ENCODE measurements at places on chromosomes 5 and 9.

DNA sequence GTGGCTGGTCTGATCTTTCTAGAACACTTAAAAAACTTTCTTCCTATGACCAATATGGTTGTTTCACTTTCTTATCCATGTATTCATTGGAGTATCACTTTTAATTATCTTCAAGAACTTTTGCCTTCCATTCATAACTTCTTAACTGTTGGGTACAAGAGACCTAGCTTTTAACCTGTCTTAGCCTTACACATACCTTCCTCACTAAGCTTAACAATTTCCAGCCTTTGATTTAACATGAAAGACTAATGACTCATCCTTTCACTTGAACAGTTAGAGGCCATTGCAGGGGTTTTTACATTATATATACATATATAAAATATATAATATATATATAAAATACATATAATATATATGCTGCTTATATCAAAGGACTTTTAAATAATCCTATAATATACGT, 57.9 kb downstream of the ABHD17B start:
- DNase-seq, result no peak

DNA sequence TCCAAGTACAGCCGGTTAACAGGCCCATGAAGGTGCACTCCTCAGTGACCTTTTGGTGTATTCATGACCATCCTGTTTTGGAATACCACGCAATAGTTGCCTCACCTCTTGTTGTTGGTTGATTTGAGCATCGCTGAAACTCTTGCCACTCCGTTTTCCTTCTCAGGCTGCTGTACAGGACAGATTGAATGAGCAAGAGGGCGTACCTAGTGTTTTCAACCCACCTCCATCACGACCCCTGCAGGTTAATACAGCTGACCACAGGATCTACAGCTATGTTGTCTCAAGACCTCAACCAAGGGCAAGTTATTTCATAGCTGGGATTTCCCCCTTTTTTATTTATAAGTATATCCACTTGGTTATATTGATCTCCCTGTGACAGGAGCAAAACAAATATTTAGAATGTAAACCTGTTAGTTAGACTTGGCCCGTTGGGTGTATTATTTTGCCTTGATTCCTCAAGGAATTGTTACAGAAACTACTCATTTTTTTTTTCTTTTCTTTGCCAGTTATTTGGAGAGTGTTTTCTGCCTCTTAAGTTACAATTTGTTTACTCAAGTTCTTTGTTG, 38.1 kb downstream of the FAF2 start:
- no peak for DNase-seq

DNA sequence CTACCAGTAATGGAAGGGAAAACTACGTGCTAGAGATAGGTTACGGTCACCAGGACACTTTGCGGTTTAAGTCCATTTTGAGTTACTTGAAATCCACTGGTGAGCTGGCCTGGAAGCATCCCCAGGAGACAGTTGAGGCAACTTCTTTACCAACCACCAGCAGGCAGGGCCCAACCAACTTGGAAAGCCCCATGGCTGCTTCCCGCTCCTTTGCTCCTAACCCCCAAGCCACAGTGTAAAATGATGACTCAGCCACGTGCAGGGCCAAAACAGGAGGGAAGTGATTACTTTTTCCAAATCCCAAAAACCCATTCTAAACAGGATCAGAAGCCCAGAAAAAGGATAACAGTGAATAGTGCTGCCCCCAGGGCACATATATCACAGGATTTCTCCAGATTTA, 87.4 kb downstream of the PAX5 start:
- no peak for DNase-seq

GRCh38 chr5:170360709-170361108, 28.5 kb downstream of the KCNMB1 start:
- no peak for DNase-seq

GRCh38 chr9:72315510-72316311, 49.3 kb downstream of the ZFAND5 start:
- DNase-seq, result peak; percentile 19

- DNase-seq, result no peak
Observed at GRCh38 chr5:133781436-133782225, 169.3 kb upstream of the FSTL4 start.

Measured in cerebellum (tissue), 4 donors.